ENCODE measurements at places on chromosomes 12 and 14.
A peak's percentile ranks its signal among the peaks of the same experiment; 100 is the strongest.

- DNase-seq, result peak; percentile 39
Observed at GRCh38 chr12:108302403-108303311, 36.5 kb downstream of the CMKLR1 start.

GRCh38 chr12:65237153-65237552, 41.3 kb upstream of the MSRB3 start:
- no peak for DNase-seq

- DNase-seq, result no peak
Observed at GRCh38 chr12:99386907-99387306, 260.6 kb upstream of the GARIN6 start.

- DNase-seq, result no peak
Observed at GRCh38 chr12:32893458-32893857, 3.1 kb downstream of the PKP2 start.

- DNase-seq, result no peak
Observed at GRCh38 chr14:24986206-24986893, 63.6 kb downstream of the STXBP6 start.

DNA sequence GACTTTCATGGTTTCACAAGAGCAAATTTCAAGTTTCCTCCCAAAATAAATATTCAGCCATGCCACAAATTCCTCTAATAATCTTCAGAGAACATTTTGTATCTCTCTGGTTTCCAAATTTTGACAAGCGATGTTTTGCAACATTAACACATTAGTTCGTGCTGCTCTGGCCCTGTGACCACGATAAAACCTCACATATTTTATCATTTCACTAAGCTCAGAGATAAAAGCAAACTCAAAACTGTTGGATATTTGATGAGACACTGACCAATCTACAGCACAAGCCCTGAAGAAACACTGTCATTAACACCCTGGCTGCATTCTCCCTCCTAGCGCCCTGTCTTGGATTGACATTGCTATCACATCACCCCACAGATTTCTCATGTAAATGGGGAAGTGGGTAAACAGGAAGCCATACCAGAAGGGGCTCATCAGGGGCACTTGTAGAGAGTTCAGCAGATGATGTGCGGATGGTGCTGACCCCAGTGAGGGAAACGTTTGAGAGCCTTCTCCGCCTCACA, 264.3 kb downstream of the PRKD1 start:
- no peak for DNase-seq

- DNase-seq, result no peak
Observed at GRCh38 chr14:78202163-78202562, 32.0 kb downstream of the NRXN3 start.

DNA sequence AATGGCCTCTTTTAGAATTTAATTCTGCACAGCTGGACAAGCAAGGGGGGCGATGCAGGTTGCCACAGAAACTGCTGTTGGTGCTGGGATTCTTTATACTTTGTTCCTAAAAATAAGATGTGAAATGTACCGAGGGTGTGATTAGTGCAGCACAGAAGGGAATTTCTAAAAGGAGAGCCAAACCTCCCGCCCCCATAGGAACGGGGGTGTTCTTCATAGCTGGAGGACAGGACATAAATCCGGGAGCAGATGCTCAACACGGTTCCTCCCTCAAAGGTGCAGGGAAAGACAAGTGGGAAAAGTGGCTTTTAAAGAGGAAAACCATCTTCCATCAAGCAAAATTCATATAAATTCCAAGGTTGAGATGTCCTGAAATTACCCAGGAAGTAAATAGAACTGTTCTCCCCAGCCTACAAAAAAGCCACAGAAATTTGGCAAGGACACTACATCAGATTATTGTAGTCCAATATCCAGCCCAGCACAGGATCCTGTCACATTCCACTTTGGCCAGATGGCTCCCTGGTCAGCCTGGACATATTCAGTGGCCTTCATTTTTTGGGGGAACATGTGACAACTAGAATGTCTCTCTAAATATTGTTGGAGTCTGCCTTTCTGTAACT, 51.4 kb upstream of the TMX1 start:
- no peak for DNase-seq

DNA sequence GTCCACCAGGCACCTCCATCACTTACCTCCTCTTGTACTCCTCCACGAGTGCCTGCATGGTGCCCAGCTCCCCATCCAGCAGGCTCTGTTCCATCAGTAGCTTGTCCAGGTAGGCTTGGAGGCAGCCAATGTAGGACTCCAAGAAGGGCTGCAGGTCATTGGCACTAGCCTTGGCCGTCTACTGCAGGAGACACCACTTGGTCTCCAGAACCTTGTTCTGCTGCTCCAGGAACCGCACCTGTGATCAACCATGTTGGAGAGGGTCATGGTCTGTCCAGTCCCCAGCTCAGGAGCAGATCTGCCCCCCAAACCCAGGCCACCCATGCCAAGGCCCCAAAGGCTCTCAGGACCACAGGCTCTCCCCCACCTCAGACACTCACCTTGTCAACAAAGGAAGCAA, 23.9 kb downstream of the KRT76 start:
- DNase-seq, result no peak

DNA sequence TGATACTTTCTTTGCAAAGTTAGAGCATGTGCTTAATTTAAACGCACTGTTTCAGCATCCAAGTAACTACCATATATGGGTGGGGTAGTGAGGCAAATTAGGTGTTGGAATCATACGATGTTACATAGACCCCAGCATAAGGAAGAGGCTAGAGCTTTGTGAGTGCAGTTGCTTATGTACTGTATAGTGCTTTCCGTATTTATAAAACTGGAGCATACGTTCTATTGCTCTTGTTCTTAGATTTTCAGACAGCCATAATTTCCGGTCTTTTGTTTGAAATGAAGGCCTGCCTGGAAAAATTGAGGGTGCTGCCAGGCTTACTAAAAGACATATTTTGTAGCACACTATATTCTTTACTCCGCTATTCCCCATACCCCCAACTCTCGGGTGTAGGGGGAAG, 335.7 kb downstream of the FOXG1 start:
- DNase-seq, result no peak

- DNase-seq, result no peak
Observed at GRCh38 chr14:54194501-54194900, 202.3 kb upstream of the CDKN3 start.

DNA sequence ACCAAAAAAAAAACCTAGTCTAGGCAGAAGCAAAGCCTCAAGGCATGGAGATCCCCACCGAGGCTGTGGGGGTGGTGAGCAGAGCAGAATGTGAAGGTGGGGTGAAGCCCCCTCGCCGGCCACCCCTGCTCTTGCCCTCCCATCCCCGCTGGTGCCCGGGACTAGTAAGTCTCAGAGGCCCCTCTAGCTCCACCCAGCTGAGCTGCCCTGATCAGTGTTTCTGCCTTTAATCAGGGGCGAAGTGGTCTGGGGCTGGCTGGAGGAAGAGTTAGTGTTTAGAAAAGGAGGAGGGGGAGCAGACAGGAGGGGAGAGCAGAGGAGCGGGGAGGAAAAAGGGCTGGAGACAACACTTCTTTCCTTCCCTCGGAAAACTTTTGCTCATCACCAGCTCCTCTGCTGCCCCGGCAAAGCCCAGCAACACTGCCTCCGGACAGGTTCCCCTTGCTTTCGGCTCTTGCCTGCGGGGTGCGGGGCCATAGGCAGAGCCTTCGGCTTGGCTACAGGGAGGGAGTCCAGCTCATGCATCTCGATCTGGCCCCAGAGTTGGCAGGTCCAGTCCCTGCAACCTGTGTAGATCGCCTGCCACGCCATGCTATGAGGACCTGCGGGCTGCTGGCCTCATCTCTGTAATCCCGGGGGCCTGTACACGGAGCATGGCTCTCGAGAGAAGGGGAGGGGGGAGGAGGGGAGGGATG, 3.4 kb upstream of the DLK1 start:
- DNase-seq, result no peak

DNA sequence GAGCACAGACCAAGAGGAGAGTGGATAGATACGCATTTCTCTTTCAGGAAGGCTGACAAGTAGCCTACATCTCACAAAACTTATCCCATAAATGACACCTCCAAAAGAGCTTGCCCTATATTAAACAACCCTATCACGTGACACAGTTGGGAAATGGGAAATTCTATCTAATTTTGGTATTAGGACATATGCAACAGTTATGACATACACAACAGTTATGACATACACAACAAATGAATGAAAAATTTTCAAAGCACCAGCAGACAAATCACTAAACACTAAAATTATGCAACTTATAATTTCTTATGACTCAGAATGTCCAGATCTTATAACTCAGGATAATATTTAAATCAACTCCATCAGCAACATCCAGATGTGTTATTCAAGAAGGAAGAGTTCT, 54.1 kb downstream of the DUSP16 start:
- DNase-seq, result no peak

DNA sequence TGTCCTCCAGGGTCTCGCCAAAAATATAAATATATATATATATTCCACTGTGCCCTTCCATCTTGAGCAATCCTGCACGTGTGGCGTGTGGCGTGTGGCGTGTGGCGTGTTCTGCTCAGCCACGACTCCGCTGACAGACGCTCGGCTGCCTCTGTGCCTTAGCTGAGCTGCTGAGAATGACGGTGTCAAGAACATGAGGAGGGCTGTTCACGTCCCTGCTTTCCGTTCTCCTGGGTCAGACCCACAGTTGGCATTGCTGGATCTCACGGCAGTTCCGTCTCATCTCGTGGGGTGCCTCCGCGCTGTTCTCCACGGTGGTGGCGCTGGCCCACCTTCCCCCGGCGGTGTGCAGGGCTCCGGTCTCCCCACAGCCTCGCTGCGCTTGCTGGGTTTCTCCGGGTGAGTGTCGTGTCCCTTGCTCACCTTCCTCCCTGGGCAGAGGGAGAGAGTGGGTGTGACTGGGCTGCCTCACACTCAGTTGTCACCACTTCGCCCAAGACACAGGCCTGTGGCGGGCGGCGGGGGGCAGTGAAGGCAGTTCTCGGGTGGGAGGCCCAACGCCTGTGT, 9.4 kb downstream of the GPR132 start:
- no peak for DNase-seq

DNA sequence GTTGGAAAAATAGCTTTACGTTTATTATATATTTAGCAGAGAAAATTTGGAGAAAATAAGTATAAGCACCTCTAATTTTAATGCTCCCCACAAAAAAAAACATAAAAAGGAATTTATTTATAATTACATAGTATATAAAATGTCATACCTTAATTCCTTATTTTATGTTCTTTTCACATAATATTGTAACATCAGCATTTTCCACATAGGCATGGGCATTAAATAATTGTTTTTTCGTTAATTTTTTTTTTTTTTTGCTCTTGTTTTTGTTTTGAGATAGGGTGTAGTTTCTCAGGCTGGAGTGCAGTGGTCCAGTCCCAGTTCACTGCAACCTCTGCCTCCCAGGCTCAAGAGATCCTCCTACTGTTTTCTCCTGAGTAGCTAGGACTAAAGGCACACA, 329.8 kb upstream of the FOXG1 start:
- no peak for DNase-seq

DNA sequence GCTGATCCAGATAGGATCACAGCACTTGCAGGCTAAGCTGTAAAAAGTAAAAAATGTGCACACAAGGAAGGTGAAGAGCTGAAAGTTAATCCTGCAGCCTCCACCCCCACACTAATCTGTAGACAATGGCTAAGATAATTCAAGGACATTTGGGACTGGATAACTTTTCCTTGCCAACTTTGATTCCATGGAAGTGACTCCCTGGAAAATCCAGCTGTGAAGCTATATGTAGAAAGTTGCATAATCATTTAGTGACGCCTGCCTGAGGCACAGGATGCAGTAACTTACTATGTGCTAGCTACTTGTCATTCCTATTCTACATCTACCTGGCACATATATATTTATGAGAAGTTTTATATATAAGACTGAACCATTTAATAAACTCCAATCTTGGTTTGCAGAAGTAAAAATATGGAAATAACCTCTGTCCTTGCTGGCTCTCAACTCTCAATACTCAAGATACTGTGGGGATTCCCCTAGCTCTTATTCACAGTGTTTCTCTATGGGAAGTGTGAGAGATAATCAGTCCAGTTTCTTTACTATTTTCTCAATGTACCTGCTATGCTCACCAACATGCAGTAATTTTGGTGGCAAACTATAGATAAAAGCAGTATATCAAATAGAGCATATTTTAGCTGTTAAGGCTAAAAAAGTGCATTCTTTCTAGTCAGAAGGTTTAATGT, 14.8 kb downstream of the LDHB start:
- no peak for DNase-seq

DNA sequence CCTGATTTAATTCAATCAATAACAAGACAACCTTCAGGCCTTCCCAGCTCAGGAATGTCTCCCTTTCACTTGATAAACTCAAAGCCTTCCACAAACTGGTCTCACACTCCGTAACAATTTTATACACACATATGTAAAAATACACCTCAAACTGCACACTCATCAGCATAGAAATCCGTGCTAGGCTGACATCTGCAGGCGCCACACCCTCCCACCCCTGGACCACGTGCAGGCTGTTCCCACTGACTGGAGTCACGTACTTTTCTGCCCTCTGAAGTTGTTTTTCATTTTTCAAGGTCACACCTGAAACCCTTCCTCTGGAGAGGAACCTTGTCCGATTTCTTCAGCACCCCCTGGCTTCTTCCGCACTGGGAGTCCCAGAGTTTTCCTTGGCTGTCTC, 27.6 kb downstream of the FBXO21 start:
- DNase-seq, result no peak

GRCh38 chr12:122793685-122794106, 19.3 kb downstream of the CCDC62 start:
- no peak for DNase-seq

GRCh38 chr14:106802413-106803364, 1276.3 kb downstream of the TMEM121 start:
- DNase-seq, result no peak

DNA sequence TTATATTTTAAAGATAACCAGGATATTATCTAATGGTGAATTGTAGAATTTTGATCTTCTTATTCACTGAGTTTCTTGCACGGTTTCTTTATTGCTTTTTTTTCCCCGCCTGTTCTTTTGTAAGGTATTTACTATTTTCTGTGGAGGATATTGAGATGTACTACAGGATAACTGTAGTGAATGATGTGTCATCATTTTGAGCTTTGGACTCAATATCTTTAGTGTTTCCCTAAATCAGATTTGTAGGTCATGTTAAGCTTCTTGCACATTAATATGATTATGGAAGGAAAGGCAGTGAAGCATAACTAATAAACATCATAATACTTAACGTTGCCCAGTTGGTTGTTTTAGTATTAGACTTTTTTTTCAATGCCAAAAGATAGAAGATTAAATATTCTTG, 81.4 kb downstream of the FBXO33 start:
- DNase-seq, result no peak

GRCh38 chr12:117362391-117362790, 965 bp upstream of the NOS1 start:
- DNase-seq, result no peak
